ENCODE measurements at places on chromosomes 2 and 18.
A peak's percentile ranks its signal among the peaks of the same experiment; 100 is the strongest.

GRCh38 chr2:43345872-43346271 is 119.5 kb upstream of the ZFP36L2 start:
- DNase-seq: no peak

DNA sequence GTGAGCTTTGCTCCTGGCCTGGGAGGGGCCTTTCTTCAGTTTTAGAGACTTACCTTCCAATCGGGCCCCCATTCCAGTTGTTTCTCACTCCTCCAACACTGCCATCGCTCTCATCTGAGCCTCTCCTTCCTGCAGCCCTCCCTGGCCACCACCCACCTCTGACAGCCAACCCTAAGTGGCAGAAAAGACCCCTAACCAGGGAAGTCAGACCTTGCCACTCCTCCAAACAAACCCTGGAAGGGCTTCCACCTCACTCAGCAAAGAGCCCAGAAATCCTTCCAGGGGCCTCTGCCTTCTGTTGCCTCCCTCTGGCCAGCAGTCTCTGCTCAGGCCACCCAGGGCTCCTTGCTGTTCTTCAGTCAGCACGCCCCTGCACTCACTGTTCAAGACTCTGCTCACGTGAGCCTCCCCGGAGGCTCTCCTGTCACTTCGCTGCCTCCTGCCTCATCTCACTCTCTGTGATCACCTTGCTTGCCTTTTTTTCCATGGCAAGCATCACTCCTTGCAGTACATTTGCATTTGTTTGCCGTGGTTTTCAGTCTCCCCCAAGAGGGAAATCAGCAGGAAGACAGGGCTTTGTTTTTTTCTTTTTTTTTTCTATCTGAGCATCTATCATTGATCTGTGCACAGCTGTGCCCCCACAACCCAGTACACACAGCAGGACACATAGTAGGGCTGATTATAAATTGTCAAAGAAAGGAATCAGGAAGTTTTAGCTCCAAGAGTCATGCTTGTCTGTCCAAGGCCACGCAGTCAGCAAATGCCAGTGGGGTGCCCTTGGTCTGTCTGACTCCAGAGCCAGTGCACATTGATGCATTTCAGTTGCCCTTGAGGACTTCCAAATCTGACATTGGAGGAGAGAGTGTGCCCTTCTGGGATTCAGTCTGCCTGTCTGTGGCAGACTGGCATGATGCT is 83.9 kb downstream of the INHBB start:
- DNase-seq: no peak

GRCh38 chr18:49340446-49340845 is 120.0 kb downstream of the DYM start:
- DNase-seq: no peak

DNA sequence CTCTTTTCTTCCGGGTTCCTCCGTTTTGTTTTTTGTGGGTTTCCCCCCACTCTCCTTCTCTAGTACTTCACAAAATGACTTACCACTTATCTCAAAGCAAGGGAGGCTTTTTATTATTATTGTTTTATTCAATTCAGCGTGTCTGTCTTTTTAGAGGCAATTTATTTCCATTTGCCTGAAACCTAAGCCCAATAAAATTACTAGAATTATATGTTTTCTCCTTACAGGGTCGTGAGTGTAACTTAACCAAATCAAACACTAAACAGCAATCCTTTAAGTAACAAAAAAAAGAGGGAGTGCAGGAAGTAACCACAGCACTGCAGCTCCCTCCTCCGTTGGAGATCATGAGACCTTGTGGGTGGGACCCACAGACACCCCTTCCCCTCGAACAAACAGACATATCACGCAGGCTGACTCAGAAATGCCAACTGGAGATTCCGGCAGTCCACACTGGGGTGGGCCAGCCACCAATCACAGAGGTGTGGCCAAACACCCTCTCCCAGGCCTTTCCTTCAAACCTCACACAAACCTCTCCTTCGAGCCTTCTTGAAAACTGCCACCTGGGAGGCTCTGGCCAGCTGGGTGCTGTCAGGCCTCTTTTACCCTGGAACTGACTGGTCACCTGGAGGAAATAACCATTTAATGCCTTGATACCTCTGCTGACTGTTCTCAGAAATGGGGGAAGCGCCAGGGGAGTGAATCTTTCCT is 207.1 kb upstream of the SMAD2 start:
- no peak for DNase-seq

DNA sequence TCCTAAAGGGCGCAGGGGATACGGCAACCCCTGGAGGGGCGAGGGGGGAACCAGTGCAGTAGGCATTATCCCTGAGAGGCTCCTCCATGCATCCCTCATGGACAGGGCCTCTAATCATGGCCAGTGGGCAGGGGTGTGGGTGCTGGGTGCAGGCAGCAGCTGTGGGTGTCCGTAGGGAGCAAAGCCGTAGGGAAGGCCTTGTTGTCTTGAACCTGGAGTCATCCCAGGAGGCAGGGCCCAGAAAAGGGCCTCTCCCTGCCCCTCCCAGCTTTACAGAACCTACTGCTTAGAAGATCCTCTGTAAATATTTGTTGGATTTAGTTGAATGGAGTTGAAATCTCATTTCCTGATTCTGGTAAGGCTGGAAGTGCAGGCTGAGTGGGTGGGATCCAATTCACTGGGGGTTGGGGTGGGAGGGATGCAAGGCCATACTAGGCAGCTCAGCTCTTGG is 207.0 kb upstream of the HAAO start:
- no peak for DNase-seq

GRCh38 chr2:88690591-88691338 is 708 bp upstream of the RPIA start:
- DNase-seq: peak; percentile 34

DNA sequence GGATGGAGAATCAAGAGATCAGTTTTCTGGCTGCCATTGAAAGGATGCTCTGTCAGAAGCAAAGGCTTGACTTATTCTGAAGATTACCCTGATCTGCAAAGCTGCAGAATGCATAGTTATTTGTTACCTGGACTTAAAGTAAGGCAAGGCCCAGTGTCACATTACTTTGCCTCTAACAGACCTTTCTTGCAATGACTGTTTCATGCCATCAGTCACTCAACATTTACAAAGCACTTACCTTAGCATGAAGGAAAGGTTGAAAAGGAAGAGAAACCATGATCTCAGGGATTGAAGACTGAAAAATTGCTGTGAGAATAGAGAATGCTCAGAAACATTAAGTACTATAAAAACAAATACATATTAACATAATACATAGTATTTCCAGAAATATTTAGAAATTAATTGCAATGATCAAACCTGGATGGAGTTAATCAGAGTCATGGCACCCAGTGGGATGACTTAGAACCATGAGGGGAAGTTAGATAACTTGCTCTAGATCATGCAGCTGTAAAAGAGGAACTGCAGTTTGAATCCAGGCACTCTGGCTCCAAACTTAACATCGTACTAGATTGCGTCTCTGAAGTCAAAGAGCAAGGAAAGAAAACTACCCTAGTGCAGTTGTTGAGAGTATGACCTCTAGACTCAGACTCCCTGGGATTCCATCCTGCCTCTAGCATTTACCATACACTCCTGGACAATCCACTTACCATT is 26.5 kb upstream of the FAM117B start:
- DNase-seq: no peak

GRCh38 chr2:119385466-119385865 is 18.7 kb downstream of the DBI start:
- no peak for DNase-seq

GRCh38 chr2:31539505-31539904 is 41.2 kb downstream of the SRD5A2 start:
- no peak for DNase-seq

DNA sequence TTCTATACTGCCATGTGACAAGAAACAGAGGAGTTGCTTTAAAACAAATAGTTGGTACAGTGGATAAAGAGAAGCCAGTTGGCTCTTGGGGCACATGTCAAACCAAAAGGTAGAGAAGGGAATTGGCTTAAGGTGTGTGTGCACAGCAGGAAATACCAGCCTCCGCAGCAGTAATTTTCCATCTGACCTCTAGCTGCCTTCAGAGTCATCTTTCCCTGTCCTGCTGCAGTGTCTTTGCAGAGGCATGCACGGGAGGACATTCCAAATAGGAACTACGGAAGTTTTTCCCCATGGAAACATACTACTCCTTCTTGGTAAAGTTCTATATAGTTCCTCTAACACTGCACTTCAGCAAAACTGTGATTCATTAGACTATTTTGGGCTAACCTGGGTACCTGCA is 99.5 kb downstream of the RAB3GAP1 start:
- DNase-seq: no peak

DNA sequence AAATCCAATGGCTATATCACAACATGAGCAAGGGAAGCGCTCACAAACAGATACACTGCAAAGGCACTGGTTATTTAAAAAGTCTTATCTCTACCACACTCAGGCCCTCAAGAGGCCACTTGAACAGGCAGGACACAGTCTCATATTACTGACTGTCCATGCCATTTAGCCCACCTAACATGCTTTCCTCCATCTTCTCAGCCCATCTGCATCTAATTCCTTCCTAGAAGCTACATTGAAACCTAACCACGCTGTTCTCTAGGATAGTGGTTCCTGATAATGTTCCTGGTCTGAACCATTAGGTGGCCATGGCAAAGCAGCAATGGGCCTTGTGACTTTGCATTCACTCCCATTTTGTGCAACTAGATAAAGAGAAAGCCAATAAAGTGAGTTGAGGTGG is 22.5 kb upstream of the NEB start:
- DNase-seq: no peak

- no peak for DNase-seq
Observed at GRCh38 chr2:239700686-239701345, 300.0 kb upstream of the HDAC4 start.

GRCh38 chr2:203631068-203631757 is 75.2 kb upstream of the CD28 start:
- DNase-seq: no peak

GRCh38 chr18:62331581-62332356 is 6.7 kb downstream of the TNFRSF11A start:
- DNase-seq: no peak
